Right ventricle myocardium inferior (tissue), 1 donor: ENCODE measurements at places on chromosomes 11 and 22.

DNA sequence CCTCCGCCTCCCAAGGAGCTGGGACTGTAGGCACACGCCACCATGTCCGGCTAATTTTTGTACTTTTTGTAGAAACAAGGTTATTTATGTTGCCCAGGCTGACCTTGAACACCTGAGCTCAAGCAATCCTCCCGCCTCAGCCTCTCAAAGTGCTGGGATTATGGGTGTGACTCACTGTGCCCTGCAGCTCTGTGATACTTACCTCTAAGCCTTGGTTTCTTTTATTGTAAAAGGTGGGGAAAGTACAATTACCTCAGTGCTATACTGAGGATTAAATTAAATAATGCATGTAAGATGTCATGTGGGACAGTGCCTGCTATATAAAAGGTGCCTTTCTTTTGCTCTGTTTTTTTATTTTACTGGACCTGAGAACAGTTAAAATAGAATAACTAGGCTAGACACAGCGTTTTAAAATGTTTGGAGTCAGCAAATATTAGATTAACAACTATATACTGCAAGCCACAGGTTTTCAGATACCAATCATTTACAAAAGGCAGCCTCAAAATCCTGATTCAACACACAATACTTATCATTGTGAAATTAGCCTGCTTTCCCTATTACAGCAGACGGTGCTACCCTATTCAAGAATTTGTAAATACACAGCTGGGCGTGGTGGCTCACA lies 30.0 kb downstream of the PRR14L start:
- no peak for DNase-seq

- DNase-seq, result no peak
Measured at GRCh38 chr11:17413414-17414316, 25.2 kb upstream of the KCNJ11 start.

DNA sequence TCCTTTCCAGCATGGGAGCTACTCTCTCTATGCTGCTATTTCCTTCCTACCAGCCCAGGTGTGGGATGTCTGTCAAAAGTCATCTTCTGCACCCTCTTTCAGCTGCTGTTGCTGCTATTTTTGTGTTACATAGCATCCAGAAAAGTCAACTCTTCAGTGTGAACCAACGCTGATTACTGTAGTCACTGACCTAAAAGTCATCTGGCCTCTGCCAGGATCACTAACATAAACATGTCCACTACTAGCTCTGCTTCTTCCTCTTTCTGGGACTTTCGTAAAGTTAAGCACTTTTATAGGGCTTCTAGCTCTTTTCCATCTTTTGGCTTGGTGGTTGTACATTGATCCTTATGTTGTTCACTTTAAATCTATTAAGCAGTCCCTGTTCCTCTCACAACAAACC lies 90.2 kb upstream of the CARD18 start:
- no peak for DNase-seq

DNA sequence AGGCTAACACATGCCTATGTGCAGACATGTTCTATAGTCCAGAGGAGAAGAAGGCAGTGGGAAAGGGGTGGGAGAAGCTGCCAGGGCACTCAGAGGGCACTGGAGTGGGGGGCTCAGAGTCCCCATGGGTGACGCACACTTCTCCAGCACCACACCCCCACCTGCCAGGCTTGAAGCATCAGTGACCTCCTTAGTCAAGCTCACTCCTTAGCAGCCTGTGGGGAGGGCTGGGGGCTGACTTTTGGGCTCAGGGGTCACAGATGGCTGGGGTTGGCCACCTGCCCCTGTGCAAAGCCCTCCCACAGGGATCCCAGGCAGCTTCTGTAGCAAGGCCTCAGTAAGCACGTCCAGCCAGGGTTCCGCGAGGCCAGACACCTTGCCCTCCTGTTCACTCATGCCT lies 18.8 kb downstream of the TRIM29 start:
- DNase-seq, result peak; percentile 31
